Foreskin fibroblast (primary cell): ENCODE measurements at places on chromosomes 16 and 17.
A peak's percentile ranks its signal among the peaks of the same experiment; 100 is the strongest.

GRCh38 chr17:77297693-77298666 lies 157.2 kb downstream of the SEC14L1 start:
- DNase-seq = no peak

DNA sequence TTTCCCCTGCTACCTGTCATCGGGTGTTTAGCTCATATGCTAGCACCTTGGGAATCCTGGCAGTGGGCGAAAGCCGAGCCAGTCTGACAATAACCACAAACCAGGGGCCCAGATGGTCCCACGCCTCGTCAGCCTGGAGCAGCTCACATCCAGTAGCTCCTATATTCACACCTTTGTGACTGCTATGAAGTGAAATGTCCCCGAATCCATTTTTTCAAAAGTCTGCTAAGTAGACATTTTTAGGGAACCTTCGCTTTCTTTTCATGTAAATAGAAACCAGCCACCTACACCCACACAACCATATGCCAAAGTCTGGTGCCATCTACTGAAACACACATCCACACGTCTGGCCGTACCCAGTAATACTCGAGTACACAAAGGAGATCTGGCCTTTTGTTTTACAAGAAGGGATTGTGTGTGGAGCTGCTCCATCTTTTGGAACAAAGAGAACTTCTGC lies 176.8 kb downstream of the SLC39A11 start:
- DNase-seq = no peak

GRCh38 chr17:61255647-61256046 lies 144.0 kb upstream of the TBX2 start:
- no peak for DNase-seq

- no peak for DNase-seq
Measured at GRCh38 chr17:15913826-15914225, 31.1 kb upstream of the ADORA2B start.

DNA sequence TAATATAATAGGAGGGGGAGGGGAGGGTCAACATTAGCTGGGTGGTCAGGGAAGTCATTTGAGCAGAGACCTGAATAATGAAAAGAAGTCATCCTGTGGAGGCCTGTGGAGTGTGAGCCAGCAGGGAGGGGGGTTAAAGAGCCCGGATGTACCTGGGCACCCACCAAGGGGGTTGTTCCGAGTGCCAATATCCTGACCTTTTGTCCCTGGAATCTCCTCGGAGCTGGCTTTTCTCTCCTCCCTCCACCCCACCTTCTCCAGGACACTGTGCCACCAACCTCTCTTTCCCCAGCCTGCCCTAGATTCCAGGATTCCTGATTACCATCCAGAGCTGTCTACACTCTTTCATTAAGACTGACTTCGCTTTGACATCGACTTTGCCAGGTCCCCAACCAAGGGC lies 6.2 kb downstream of the SHBG start:
- no peak for DNase-seq

GRCh38 chr16:72291121-72291520 lies 119.2 kb upstream of the PMFBP1 start:
- peak; percentile 70 for DNase-seq

GRCh38 chr17:58059141-58059540 lies 24.1 kb upstream of the DYNLL2 start:
- no peak for DNase-seq

DNA sequence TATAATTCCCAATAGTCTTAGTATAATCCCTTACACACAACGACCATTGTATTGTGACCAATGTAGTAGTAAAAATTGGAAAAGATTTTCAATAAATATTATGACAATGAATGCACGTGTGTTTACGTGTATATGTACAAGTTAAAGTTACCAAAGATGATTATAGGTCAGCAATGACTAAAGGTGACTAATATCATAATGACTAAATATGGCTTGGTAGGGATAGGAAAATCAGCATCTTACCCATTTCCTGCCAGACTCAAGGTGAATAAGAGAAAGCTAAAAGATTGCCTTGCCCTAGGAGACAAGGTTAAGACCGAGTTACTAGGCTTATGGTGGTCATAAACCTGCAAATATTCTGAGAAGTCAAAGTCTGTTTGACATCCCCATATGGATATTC lies 34.4 kb downstream of the CPD start:
- peak; percentile 37 for DNase-seq

DNA sequence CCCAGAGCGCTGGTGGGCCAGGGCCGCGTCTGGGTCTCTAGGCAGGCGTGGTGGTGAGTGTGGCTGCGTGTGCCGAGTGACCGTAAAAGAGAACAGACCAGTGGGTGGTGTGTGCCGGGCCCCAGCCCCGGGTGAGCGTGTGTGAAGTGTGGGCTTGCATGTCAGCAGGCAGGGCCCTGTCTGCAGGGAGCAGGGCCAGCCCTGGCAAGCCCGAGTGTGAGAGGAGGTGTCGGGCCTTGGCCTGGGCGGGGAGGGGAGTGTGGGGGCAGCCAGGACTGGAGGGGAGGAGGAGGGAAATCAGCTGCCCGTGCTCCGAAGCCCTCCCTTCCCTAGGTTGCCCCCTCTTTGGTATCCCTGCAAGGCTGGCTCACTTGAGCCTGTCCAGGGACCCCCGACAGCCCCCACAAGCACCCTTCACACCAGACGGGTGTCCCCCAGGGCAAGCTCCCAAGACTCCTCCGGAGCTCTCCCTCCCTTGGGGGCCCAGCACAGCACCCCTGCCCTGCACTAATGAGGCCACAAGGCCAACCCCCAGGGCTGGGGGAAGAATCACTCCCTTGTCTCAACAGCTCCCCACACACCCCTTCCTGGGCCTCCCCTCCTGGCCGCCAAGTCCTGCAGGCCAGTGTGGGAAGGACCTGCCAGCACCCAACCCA lies 1.9 kb downstream of the USH1G start:
- DNase-seq = no peak

GRCh38 chr17:35969558-35970380 lies 11.5 kb downstream of the CCL16 start:
- peak; percentile 42 for DNase-seq

GRCh38 chr17:81841866-81842265 lies 7.0 kb upstream of the PPP1R27 start:
- DNase-seq = no peak

DNA sequence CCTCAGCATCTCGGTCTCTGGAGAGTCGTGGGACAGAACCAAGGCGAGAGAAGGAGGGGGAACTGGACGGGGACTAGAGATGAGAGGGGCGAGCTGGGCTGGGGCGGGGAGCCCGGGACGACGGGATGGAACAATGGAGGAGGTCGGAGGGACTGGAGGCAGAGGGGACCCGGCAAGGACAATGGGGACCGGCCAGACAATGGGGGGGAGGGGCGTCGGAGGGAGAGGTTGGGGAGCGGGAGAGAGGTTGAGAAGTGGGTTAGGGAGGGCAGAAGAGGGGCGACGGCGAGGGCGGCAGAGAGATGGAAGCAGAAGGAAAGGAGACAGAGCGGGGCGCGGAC lies 719 bp downstream of the NGFR start:
- no peak for DNase-seq

DNA sequence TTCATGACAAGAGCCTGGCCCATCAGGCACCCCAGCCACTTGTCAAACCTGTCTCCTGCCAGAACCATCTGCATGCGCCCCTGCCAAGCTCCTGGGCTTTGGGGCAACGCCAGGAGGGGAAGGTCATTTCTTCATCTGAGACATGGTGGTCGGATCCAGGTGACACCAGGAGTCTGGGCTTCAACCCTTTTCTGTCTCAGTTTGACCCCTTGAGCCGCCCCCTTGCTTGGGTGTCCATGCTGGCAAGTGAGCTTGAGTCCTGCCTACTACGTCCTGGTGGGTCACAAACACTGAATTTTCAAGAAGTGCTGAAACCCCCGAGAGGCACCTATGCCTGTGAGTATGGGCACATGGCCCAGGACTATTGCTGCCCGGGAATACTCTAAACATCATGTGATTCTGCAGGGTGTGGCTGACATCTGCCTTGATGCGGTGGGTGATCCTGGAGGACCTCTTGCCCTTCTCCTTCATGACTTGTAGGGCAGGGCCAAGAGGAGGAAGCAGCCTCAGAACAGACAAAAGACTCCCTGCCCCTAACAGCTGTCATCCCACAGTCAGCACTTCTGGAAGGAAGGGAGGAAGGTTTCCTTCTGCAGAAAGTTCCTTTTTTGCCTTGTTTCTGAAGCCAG lies 43.4 kb downstream of the TNFRSF13B start:
- no peak for DNase-seq

DNA sequence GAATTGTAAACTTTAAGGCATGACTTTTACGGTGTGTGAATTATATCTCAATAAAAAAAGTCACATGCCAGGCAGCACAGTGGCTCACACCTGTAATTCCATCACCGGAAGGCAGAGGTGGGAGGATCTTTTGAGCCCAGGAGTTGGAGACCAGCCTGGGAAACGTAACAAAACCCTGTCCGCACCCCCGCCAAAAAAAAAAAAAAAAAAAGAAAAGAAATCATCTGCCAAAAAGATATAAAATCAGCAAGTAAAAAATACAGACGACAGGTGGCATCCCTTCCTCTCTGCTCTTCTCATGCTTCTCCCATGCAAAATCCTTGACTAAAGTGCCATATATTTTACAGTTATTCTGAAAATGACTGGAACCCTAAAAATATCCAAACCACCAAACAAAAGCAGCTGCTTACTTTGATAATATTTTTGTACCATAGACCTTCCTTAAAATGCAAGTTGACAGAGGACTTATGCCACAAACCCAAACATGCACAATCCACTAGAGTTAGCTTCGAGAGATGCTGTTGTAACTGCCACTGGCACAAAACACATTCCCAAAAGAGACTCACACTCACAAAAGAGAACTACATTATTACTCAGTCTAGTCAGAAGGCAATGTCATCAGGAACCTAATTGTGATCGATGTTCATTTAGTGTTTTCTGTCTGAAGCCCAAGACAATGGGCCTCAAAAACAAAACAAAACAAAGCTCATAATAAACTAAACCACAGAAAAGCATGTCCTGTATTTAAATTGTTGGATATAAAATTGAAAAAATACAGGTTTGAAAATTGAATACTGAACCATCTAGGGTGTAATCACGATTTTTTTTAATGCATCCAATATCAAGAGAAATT lies 2.4 kb downstream of the CRLF3 start:
- no peak for DNase-seq

- DNase-seq = no peak
Measured at GRCh38 chr16:6726621-6727020, 606.0 kb upstream of the RBFOX1 start.

DNA sequence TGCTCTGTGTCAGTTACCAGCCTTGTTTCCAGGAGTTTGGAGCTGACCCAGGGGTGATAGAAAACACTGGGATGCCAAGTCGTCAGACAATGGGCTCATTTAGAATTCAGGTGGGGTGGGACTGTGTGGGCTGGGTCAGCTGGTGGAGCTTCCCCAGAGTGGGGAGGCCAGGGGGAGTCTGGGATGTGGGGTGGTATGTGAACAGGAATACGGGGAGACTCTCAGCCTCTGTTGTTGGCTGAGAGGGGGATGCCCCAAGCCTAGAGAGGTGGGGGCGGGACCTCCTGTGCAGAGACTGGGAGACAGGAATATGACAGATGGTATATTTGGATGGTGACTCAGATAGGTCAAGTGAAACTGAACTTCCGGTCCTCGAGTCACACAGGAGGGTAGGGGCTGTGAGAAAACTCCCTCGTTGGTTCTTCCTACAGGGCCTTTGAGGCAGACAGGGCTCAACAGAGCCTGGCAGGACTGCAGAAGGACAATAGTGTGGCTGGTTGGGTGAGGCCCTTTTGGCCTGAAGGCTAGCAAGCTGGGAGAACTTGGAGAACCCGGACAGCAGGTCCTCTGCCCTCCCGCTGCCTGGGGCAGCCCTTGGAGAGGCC lies 23.7 kb downstream of the CDH1 start:
- DNase-seq = no peak

GRCh38 chr16:12170103-12171040 lies 193.8 kb downstream of the SNX29 start:
- DNase-seq = peak; percentile 70

DNA sequence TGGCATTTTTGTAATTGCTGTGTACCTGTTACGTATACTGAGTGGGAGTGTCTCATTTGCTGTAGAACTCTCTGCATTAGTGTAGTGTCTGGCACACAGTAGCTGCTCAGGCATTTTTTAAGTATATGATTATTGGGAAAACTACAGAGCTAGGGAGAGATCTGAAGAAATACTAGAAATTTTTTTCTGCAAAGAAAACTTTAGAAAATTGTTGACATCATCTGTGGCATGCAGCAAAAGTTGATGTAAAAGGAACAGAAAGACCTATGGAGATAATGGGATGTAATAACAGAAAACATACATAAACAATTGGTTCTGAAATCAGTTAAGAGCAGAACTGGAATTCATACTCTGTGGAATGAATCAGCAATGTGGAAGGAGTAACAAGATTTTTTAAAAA lies 11.6 kb downstream of the CLTC start:
- no peak for DNase-seq

DNA sequence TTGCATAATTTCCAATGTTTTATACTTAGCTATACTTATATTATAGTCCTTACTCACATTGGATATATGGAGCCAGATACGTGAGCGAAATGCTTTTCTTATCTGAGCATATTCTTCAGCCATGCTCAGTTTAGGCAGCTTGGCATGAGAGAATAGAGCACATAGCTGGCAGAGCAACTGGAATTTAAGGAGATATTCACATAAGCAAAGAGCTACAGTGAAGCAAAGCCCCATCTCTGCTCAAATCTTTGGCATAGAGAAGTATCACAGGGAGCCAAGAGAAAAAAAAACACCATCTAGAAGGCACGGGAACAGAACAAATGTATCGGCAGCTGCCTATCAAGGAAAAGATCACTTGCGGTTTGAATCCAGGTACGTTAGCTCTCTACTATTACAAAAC lies 734.2 kb upstream of the KIF2B start:
- no peak for DNase-seq

DNA sequence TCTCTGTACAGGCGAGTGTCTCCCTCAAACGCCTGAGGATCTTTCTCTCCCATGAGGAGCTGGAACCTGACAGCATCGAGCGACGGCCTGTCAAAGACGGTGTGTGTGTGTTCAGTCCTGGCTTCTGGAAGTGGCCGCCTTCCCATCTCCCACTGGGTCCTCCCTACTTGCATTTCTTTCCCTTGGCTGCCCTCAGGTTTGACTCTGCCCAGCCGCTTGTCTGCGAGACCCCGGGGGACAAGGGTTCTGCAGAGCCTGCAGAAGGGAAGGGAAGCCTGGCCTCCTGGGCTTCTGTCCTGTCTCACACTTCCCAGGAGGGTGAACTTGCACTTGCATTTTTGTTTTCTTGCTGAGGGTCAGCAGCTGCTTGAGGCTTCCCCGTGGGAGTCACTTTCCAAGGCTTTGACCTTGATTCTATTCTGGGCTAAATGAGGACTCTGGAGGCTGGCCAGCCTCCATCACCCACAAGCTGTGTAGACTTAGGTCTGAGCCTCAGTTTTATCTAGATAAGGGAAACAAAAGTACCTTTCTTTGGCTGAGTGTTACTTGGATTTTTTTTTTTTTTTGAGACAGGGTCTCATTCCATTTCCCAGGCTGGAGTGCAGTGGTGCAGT lies 122.3 kb downstream of the ABCC1 start:
- no peak for DNase-seq
